ENCODE measurements at places on chromosomes 3 and 15.

DNA sequence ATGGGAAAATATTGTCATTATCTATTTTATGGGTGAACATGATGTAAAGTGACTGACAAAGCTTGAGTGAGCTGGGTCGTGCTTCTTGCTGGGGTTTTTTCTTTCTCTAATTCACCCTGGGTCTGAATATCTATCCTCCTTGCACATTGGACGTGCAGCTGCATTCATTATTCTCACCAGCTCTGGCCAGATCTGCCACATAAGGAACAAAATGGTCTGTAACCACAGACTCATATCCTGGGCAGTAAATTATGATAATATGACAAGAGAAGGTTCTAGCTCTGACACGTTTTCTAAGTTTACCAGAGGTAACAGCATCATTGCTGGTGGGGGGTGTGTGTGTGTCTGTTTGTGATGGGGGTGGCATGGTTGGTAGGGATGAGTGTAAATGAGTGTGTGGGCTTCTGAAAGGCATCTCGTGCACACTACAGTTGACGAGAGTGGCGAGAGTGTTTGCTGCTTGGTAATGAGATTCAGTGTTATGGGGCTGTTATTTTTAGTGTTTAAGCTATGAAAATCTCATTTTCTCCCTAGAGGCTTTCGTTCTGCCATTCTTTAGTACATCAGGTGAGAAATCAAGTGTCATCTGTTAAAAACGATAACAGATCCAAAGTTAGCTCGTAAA is 418.4 kb downstream of the PDCD6IP start:
- DNase-seq, result no peak

- no peak for DNase-seq
These were observed 205.5 kb downstream of the MECOM start for GRCh38 chr3:169457807-169458697.

GRCh38 chr3:136937851-136938250 is 19.9 kb upstream of the IL20RB start:
- DNase-seq, result no peak

DNA sequence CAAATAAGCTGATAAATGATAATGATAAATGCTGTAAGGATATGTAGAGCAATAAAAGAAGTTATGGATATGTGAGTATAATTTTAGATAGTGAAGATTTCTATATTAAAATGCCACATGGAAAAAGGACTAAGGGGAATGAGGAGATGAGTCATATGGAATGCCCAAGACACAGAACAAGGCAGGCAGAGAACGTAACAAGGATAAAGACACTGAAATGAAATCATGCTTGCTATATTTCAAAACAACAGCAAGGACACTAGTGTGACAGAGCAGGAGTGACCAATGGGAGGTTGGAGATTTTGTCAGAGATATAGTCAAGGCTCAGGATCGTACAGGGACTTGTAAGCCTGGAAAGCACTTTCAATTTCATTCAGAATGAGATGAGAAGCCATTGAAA is 621.5 kb upstream of the SEMA6D start:
- no peak for DNase-seq

- DNase-seq, result no peak
These were observed 74.6 kb upstream of the ACAD9 start for GRCh38 chr3:128804811-128805155.

DNA sequence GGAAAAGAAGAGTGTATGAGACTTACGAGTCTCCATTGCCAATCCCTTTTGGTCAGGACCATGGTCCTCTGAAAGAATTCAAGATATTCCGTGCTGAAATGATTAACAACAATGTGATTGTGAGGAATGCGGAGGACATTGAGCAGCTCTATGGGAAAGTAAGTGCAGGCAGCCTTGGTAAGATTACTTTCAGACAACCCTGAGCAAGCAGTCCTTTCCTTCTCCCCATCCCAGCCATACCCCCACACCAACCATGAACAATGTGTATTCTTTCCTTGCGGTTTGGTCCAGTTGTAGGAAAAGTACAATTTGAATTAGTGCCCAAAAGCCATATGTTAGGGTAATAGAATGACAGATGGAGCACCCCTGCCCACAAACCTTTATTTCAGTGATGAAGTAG is 5.6 kb downstream of the TSEN2 start:
- DNase-seq, result no peak

- no peak for DNase-seq
These were observed 204.0 kb downstream of the OSBPL10 start for GRCh38 chr3:31777092-31777491.

- no peak for DNase-seq
These were observed 256.5 kb upstream of the AGTR1 start for GRCh38 chr3:148441191-148441590.

- DNase-seq, result no peak
These were observed 192.1 kb upstream of the EOMES start for GRCh38 chr3:27914199-27914598.

GRCh38 chr15:36426691-36427090 is 152.7 kb upstream of the CDIN1 start:
- DNase-seq, result no peak

DNA sequence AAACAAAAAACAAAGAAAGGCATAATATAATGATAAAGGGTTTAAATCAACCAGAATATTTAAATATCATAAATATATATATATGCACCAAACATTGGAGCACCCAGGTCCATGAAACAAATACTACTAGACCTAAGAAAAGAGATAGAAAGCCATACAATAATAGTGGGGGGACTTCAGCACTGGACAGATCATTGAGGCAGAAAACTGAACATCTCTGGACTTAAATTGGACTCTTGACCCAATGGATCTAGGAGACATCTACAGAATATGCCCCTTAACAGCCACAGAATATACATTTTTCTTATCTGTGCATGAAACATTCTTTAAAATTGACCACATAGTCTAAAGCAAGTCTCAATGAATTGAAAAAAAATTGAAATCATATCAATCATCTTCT is 48.7 kb upstream of the CD96 start:
- DNase-seq, result no peak

DNA sequence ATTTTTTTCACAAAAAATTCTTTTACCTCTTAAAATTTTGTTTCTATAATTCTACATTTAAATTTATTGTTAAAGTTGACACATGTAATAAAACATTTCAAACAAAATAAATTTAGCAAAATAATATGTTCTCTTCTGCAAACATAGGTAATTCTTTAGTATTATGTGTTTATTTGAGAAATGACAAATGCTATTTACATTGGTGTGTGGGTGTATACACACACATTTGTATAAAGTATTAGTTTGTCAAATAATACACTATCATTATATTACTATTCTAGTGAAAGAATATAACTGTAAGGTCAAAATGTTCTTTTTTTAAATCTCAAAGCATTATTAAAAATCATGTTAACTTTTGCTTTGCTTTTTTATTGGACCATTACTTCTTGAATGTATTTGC is 1370.6 kb downstream of the SI start:
- DNase-seq, result no peak

- DNase-seq, result no peak
These were observed 201.8 kb upstream of the KCNH8 start for GRCh38 chr3:18946524-18946923.

DNA sequence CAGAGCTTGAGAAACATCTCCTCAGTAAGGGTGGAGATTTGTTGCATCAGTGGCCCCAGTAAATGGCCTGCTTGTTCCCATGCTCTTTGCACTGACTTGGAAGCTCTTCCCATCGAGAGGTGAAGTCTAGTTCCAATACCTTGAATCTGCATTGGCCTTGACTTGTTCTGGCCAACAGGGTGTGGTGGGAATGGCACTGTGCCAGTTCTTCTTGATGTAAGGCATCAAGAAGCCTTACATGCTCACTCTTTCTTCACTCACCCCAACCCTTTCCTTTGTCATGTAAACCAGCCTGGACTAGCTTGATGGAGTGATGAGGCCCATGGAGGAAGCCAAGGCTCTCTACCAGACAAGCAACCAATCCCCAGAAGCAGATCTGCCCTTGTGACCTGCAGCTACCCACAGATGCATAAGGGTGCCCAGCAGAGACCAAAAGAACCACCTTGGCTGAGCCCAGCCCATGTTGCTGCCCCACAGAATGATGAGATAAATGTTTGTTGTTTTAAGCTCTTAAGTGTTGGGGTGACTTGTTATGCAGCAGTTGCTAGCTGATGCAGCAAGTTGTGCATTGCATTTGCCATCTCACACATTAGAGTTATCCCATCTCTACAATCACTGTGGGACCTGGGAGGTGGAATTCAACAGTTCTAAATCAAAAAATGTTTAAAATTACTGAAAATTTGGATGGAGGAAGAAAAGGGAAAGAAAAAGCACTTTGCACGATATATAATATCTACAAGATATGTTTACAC is 11.1 kb upstream of the MGLL start:
- no peak for DNase-seq

DNA sequence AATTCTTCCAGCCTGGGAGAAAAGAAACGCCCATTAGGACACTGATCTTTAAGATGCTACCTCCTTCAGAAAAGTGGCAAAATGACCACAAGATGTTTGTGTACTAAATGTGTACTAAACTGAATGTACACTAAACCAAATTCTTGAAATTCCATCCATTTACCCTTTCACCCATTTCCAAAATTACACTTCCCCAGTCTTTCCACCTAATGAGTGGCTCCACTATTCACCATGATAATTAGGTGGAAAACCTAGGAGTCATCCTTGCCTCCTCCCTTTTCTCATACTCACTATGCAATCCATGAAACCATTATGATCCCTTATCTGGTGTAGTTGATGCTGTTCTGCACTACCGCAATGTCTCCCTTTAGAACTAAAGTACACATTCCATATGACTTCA is 452.1 kb upstream of the THBS1 start:
- DNase-seq, result no peak

DNA sequence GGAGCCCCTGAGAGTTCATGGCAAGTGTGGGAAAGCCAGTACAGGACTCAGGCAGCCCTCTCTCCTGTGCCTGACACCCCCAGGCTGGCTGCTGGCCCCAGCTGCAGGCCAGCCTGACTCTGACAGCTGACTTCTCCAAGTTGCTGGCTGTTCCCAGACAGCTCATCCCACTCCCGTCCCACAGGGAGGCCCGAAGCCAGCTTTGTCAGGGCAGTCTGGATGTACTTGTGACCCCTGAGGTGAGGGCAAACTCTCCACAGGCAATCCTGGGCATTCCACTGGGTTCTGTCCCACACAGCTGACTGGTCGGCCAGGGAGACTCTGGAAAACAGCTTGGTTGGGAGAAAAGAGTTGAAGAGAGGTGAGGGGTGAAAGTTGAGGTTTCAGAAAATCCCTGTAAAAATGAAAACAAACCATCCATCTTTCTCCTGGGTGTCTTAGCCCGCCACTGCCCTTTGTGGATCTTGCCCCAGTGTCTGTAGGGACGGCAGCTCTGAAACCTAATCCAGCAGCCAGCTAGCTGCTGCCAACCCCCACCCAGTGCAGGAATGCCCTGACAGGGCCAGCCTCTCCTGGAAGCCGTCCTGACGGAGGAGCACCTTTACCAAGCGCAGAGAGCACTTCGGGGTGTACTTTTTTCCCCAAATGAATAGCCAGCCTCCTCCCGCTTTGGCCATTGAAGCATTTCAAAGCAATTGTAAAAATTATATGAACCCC is 87.9 kb downstream of the DNAJB8 start:
- no peak for DNase-seq

- DNase-seq, result no peak
These were observed 801.5 kb upstream of the EPHA6 start for GRCh38 chr3:96012939-96013338.

GRCh38 chr3:52910823-52911222 is 13.5 kb upstream of the STIMATE start:
- no peak for DNase-seq

DNA sequence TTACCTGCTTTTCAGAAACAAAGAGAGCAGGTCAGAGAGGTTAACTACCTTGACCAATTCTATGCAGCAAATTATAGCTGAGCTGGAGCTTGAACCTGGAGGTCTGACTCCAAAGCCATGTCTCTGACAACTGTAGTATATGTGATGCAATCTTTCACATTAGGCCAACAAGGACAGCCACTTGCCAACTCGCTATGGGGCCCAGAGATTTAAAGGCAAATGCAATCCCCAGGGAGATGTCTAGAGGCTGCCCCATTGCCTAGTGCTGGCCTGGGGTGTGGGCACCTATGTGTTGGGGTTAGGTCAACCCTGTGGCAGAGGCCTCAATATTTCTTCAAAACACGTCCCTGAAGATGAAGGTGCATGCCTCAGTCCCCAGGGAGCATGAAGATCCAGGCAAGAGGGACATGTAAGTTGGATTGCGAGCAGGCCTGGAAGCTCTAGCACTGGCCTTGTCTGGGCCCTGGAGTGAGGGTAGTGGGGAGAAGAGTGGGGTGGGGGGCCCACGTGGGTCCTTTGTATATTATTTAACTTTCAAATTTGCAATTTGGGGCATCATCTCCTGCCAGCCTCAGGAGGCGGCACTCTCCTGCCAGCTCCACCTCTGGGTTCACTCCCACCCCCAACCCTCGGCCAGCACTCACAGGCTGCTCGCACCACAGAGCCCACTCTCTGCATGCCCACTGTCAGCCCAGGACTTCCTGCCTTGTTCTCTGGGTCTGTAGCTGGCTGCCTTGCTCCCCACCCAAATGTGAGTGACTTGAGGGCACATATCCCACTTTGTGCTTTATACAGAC is 64.3 kb downstream of the SLC12A8 start:
- DNase-seq, result no peak

DNA sequence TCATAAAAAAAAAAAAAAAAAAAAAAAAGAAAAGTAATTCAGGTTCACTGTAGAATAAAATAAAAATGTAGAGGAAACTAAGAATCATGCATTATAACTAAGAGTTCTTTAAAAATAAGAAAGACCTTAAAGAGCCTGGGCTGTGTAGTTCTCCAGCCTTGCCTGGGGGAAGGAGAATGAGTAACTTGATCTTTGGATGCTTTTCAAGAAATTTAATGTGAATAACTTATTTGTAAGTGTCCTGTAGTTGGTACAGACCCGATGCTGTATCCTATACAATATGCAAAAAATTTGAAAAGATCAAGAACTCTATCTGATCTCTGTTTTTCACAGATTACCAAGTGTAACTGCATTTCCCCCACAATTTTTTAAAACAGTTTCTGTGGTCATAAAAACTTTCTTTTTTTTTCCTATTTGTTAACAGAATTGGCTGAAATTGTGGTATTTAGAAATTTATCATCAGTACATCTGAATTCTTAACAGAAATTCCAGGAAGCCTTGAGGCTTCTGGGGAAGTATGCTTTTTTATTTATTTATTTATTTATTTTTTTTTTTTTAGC is 195.3 kb downstream of the THRB start:
- DNase-seq, result no peak

- no peak for DNase-seq
These were observed 466.0 kb downstream of the NLGN1 start for GRCh38 chr3:173863551-173863950.

DNA sequence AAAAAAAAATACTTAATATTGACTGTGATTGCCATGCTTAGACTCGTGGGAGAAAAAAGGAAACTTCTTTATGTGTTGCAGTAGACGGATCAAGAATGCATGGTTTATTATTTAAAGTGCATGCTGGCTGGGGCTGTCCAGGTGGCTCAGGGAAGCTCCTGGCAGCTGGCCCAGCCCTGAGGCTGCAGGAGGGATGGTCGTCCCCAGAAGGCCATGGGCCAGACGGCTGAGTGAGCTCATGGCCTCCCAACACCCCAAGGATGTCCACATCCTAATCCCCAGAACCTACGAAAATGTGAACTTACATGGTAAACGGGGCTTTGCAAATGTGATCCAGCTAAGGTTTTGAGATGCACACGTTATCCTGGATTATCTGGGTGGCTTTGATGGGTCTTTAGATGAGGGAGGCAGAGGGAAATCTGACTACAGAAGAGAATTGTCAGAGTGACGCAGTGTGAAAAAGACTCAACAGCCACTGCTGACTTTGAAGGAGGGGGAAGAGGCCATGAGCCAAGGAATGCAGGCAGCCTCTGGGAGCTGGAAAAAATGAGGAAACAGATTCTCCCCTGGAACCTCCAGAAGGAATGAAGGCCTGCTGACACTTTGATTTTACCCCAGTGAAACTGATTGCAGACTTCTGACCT is 29.8 kb downstream of the ADAMTS17 start:
- no peak for DNase-seq

GRCh38 chr3:89260721-89261120 is 153.3 kb downstream of the EPHA3 start:
- DNase-seq, result no peak
